ENCODE measurements at places on chromosomes 4 and X.

DNA sequence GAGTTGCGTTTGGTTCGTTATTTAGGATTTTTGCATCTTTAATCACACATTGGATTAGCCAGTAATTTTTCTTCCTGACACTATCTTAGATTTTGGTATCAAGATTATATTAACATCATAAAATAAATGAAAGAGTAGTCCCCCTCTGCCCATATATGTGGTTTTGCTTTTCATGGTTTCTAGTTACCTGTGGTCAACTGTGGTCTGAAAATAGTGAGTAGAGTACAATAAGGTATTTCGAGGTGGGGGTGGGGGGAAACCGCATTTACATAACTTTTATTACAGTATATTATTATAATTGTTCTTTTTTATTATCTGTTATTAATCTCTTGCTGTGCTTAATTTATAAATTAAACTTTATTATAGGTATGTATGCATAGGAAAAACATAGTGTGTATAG is 152.4 kb downstream of the STIM2 start:
- no peak for DNase-seq

- DNase-seq = no peak
These were observed 80.5 kb downstream of the TBC1D9 start for GRCh38 chr4:140675599-140676231.

DNA sequence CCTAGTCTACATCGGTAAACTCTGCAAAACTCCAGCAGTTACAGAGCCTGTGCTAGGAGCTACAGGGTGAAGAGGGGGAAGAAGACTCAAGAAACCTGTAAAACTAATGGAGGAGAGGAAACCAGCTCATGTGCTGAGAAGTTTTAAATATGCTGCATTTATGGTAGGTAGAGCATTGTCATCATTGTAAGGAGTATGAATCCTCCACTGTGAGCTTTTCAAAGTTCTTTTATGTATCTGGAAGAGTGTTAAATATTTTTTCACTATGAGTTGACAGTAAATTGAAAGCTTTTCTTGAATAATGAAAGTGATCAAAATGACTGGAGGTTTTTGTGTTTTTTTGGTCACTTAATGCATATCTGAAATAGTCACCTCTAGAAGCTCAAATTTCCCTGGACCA is 46.2 kb downstream of the SEPTIN11 start:
- no peak for DNase-seq

DNA sequence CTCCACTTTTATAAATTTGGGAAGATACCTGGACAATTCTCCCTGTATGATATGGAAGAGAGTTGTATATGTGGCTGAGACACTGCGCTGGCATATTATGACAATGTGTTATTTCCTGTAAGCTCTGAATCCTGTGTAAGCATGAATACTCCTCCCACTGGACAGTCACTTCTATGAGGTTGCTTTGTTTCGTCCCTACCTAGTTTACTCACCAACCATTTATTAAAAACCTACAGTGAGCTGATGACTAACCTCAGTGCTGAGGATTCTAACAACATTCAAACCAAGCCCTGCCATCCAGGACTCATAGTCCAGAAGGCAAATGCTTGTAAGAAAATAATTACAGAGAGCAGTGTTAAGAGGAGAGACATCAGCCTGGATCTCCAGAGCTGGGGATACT is 1632.9 kb upstream of the TENM3 start:
- DNase-seq = no peak

- no peak for DNase-seq
These were observed 44.6 kb downstream of the ARHGEF9 start for GRCh38 chrX:63740382-63740781.

DNA sequence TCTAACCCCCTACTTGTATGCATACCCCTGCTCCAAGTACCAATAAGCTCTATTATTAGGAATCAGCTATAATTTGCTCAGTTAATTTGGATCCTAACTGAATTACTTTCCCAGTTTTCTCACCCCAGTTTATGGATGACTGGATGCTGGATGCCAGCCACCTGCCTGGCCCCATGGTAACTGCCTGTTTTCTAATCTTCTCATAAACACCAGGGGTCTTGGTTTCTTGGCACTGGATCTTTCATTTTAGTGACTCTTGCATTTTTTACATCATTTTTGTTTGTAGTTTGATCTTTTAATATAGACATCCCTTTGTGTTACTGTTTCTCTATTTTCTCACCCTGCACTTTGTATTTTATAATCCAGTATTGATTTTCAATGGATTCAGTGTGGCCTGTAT is 246.8 kb downstream of the ADGRL3 start:
- no peak for DNase-seq

GRCh38 chr4:165861363-165861762 is 11.7 kb upstream of the TLL1 start:
- no peak for DNase-seq

DNA sequence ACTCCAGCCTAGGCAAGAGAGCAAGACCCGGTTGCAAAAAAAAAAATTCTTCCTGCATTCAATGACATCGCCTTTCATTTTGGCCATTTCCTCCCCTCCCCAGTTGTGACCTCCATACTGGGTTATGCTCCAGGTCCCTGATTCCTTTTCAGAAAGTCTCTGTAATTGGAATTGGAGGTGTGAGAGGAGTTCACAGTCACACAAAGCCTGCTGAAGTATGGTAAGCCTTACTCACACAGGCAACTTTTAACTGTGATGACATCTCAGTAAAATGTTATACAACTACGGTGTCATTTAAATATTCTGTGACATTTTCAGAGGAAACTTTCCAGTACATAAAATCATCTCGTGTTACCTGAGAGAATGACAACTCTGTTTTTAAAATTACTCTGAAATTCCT is 73.6 kb downstream of the CEP44 start:
- no peak for DNase-seq

DNA sequence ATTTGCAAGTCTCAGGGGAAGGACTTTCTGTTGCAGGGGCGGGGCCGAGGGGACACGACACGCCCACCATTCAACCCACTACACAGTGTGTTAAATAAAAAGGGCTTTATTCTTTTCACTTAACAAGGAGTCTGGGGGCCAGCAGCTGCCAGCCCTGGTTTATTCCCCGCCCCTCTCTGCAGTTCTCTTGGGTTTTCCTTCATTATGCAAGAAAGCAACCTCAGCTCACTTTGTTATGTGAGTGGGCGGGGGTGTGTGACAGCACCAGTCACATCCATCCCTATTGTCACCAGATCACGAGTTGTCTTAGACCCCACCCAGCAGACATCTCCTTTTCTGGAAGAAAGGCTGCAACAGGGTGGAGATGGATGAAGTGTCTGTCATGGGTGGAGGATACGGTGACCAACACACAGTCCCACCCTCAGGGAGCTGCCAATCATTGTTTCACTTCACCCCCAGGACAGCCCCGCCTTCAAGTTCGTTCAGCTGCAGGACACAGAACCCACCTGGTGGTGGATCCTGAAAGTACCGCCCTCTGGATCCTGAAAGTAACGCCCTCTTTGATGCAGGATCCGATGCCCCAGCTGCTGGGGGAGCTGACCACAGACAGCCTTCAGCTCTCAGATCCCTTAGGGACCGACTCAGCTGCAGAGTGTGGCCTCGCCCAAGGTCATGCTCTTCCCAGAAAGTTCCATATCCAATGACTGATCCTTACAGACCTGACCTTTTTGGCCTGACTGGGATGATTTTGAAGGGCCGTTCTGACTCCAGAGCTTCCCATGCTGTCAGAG is 79.6 kb downstream of the SMIM20 start:
- DNase-seq = no peak

GRCh38 chr4:18342847-18343246 is 321.3 kb upstream of the LCORL start:
- DNase-seq = no peak

- no peak for DNase-seq
These were observed 14.2 kb downstream of the RNF150 start for GRCh38 chr4:141119071-141119470.

- no peak for DNase-seq
These were observed 45.0 kb upstream of the ITM2A start for GRCh38 chrX:79412166-79412565.

GRCh38 chr4:156154978-156155377 is 201.3 kb upstream of the CTSO start:
- no peak for DNase-seq

DNA sequence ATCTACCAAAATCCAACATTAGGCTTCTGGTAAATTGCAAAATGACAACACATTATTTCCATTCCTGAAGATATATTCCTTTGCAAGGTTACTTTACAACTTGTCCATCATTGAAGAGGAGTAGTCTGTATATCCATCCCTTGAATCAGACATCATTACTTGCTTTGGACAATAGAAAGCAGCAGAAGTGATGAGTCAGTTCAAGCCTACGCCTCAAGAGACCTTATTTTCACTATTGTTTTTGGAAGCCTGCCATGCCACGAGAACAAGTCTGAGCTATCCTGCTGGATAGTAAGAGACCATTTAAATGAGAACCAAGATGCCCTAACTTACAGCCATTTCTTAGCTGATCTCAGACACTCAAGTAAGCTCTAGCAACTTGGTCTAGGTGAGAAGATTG is 246.0 kb upstream of the HHIP start:
- peak; percentile 8 for DNase-seq

- DNase-seq = peak; percentile 51
These were observed at the start of gene SYN1 for GRCh38 chrX:47619486-47620302. SYN1 (minus strand) TSS chrX:47619857; CDS start chrX:47619728, 129 bp downstream.

- no peak for DNase-seq
These were observed 5.7 kb upstream of the JADE1 start for GRCh38 chr4:128803783-128804182.

GRCh38 chrX:56107320-56107719 is 124.8 kb upstream of the KLF8 start:
- no peak for DNase-seq

DNA sequence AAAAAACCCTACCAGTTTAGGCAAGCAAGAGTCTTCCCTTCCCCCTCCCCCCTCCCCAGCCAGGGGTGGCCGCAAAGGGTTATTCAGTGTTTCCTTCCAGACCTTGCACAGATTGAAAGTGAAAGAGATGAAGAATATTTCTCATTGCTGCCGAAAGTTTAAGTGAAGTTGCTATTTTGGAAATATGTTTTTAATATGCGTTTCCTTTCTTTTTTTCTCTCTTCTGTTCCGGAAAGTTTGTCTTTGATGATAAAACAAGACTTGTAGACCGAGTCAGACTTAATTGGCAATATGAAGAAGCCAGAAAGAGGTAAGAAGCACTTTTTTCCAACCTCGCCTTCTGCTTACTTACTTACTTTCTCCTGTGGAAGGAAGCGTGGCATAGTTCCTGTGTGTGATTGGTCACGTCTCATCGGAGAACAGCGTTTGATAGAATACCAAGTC is 58.5 kb upstream of the CLCN4 start:
- DNase-seq = no peak

DNA sequence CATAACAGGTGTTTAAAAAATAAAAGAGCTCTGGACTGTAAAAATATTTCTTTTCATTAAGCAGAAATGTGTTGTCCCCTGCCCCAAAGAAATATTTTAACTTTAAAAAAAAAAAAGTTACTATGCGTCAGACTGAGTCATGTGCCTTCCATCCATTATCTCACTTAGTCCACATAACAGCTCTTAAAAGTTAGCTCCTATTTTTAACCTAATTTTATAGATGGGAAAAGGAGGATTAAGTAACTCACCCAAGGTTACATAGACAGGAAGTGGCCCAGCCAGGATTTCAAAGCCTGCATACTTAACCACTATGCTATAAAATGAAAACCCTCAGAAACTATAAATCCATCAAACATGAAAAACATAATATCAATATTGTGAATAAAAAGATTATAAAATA is 97.7 kb downstream of the MANBA start:
- DNase-seq = no peak

- no peak for DNase-seq
These were observed 1.4 kb upstream of the MSL3 start for GRCh38 chrX:11756354-11757318.

DNA sequence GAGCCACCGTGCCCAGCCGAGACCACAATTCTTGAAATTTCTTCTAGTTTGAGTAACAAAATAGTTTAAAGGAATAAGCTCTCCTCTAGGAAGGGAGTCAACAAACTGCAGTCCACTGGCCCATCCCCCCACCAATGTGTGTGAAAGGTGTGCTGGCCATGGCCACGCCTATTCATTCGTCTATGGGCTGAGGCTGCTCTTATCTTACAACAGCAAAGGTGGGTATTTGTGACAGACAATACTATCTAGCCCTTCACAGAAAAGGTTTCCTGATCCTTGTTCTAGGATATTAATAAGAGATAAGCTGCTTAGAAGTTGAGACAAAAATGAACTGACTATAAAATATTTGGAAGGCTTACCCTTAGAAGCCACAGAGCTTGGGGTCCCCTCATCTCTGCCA is 41.2 kb downstream of the BEND2 start:
- DNase-seq = no peak

GRCh38 chr4:160580581-160580980 is 1477.7 kb downstream of the RAPGEF2 start:
- no peak for DNase-seq

DNA sequence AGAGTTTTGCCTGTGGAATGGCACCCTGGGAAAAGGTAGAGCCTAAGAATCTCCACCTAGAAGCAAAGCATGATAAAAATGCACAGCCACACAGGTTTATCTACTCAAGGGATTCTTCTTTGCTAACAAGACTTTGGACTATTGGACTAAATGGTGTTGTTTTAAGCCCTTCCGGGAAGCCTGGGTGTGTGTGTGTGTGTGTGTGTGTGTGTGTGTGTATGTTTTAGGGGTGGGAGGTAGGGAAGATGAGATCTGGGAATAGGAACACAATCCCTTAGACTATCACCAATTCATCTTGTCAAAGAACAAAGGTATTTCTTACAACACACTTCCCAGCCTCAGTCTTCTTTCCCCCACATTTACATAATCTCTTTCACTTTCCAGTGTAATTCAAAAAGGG is 327.5 kb upstream of the FGF16 start:
- DNase-seq = no peak

GRCh38 chrX:53284684-53285447 is 3.5 kb upstream of the IQSEC2 start:
- peak; percentile 38 for DNase-seq

- DNase-seq = no peak
These were observed 19.5 kb upstream of the PCSK1N start for GRCh38 chrX:48854898-48855297.

GRCh38 chr4:11051181-11051580 is 366.6 kb upstream of the CLNK start:
- DNase-seq = no peak

DNA sequence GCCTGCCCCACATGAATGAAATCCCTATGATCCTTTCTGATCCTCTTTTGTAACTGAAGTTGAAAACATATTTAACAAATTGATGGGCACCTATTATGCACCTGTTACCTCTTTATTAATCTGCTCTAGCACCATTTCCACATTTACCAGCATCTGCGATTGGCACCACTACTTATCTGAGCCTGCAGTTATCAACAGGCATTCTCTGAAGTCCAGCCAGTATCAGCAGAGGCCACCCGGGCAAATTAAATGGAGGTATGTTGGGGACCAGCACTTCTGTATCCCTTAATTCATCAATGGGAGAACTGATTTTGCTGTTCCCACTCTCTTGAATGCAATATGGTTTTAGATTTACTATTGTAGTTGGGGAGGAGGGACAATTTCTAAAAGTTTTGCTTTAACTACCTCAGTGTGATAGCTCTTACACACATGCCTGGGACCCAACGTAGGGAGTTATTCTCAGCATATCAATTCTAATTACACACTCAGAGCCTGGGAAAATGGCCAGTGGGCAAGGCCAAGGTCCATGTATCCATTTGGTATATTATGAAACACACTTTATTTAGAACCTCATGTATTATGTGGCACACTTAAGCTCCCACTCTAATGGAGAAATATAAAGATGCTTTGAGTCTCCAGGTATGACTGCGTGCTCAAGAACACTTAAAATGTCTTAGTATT is 1927.1 kb upstream of the PCDH7 start:
- DNase-seq = no peak

All from tibial nerve (tissue), 4 donors.